ENCODE measurements at places on chromosomes 5 and 9.
A peak's percentile ranks its signal among the peaks of the same experiment; 100 is the strongest.

GRCh38 chr9:127177231-127177630 is 54.8 kb upstream of the ANGPTL2 start:
- DNase-seq = no peak

DNA sequence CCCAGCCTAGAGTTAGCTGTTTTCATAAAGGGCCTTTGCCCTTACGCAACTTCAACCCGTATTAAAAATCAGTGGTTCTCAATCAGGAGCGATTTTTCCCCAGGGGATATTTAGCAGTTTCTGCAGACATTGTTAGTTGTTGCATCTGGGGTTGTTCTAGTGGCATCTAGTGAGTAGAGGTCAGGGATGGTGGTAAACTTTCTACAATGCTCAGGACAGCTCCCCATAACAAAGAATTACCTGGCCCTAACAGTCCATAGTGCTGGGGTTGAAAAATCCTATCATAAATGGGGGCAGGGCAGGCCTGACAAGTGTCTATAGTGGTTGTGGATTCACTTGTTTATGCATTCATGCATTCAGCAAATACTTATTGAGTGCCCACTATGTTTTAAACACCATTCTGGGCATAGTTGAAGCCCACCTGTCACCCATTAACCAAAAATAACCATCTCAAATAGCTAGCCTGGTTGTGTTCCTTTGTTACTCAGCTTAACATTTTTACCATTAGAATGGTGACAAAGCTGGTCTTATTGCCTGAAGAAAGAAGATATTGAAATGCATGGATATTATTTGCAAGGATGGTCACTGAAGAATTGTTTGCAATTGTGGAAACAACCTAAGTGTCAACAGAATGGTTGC is 15.9 kb upstream of the FGF1 start:
- DNase-seq = no peak

- DNase-seq = no peak
Observed at GRCh38 chr9:68706363-68707201, 1.5 kb downstream of the PIP5K1B start.

GRCh38 chr9:11275158-11275695 is 662.4 kb upstream of the PTPRD start:
- DNase-seq = no peak

DNA sequence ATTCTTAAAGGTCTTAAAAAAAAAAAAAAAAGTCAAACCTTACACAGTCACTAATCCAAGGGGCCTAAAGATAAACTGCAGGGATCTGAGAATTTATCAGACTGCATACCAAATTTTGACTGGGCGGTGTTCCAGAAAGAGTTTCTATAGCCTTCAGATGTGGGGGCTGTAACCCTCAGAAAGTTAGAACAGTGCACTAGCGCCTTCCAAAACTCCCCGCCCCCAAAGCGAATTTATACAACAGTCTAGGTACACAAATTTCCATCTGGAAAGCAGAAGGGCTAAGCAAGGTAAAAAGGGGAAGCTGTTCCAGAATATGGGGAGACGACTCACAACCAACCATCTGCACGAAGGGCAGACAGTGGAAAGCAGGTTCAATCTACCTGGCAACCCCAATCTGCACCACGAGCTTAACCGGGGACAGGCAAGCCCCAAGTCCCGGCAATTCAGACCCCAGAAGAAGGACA is 813 bp downstream of the ERMP1 start:
- DNase-seq = no peak

- DNase-seq = no peak
Observed at GRCh38 chr5:180271221-180271620, 20.7 kb downstream of the MAPK9 start.

- peak; percentile 26 for DNase-seq
Observed at GRCh38 chr9:82031538-82032280, 43.1 kb downstream of the SPATA31D1 start.

DNA sequence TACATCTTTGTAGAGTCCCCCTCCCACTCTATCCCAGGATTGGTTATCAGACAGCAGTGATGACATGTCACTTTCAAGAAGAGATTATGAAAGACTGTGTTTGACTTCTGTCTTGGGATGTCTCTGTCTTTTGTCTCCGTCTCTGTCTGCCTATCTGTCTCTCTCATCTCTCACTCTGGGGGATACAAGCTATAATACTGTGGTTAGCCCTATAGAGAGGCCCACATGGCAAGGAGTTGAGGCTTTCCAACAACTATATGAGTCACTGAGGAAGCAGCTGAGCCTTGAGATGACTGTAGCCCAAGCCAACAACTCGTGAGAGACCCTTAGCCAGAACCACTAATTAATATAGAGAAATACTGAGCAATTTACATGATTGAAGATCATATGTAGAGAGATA is 284.8 kb downstream of the PDE4D start:
- peak; percentile 71 for DNase-seq

- DNase-seq = no peak
Observed at GRCh38 chr9:38368731-38369130, 23.8 kb upstream of the ALDH1B1 start.

- no peak for DNase-seq
Observed at GRCh38 chr5:60961685-60962084, 16.7 kb downstream of the NDUFAF2 start.

DNA sequence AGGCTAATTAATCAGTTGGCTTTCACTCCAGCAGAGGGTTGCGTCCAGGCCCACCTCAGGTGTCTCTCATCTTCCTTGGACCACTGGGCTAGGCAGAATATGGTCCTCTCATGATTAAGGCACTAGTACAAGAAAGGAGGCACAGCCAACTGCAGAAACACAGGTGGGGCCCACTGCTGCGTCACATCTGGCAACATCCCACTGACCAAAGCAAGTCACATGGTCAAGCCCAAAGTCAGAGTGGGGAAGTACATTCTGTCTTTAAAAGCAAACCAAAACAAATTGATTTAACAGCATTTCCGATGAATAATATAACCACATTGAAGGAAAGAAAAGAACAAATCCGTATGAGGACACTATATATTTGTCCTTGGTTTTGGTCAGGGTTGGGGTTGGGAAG is 28.0 kb upstream of the UBTD2 start:
- DNase-seq = no peak

- DNase-seq = no peak
Observed at GRCh38 chr5:173864126-173865050, 23.8 kb upstream of the CPEB4 start.

GRCh38 chr5:29161399-29162291 is 2031.8 kb upstream of the CDH6 start:
- no peak for DNase-seq

DNA sequence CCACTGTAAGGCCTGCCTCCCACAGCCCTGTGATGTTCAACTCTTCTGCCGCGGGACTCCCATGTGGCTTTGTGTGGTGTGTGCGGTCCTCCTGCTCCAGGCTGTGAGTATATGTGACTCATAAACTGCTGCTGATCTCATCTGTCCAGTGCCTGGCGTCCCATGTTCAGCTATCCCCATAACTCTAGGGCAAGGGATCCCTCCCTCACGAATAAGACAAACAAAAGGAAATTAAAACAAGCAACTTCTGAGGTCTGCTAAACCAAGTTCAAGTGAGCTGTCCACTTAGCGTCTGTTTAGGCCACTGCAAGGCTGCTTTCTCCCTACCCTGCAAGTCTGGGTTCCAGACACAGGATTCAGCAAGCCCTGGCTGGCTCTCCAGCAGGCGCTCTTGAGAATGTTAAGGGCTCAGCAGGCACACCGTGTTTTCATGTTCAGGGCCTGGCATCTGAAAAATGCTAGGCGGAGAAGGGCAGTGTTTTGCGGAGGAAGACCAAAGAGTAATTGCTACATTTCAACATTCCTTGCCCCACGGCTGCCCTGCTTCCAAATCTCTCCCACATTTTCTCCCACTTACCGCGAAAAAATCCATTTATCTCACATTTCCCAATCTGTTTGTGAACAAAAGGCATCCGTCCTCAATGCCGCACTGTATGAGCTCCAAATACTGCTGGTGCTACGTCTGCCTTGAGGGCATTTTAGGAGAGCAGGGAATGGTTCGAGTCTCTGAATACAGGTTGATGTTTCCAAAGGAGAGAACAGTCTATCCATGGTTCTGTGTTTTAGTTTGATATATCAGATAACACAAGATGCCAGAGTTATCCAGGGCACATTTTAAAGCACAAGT is 280.2 kb downstream of the SEMA5A start:
- peak; percentile 95 for DNase-seq

DNA sequence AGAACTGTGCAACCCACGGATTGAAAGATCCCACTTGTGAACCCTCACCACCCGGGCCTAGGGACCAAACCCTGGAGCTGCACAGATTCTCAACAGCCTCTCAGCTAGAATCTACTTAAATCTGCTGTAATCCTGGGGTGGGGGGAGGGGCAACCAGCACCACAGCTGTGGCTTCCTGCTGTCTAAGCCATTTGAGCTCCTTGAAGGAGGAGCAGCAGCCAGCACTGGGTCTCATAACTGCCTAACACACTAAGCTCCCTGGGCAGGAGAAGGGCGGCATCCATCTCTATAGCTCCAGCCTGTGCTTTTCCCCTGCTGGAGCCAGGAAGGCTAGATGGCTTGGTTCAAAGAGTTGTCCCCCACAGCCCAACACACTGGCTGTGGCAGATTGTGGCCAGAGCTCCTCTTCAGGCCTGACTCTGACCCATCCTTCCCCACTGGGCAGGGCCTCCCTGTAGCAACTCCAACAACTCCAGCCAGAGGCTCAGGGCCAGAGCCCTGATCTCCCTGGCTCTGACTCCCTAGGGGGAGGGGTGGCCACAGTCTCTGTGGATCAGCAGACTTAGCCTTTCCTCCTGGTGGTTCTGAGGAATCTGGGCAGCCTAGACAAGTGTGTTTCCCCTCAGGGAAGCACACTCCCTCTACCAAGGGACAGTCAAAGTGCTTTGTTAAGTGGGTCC is 72.0 kb upstream of the C9orf72 start:
- no peak for DNase-seq

- DNase-seq = no peak
Observed at GRCh38 chr9:20330688-20331087, 291.6 kb downstream of the MLLT3 start.

DNA sequence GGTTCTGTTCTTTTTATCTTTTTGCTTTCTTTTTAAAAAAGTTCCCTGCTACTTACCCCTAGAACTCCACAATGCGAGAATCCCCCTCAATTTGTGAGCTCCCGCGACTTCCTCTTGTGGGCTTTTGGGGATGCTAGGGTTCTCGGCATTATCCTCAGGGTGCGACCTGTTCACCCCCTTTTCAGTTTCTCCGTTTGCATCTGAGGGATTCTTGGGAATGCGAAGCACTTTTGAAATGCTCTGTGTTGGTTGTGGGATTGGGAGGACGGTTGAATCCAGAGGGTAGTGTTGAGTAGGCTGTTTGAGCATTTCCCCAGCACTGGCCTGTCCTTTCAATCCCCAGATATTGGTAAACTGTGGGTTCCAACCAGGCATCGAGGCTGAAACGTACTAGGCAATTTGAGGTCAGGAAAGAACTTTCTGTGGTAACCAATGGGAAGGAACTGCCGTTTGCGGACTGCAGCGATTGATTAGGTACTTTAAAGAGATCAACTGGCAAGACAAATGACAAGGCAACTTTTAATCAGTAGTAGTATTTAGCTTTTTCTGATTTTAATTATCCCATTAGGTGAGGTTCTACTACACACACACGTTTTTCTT is 415 bp downstream of the XRCC4 start:
- peak; percentile 58 for DNase-seq

DNA sequence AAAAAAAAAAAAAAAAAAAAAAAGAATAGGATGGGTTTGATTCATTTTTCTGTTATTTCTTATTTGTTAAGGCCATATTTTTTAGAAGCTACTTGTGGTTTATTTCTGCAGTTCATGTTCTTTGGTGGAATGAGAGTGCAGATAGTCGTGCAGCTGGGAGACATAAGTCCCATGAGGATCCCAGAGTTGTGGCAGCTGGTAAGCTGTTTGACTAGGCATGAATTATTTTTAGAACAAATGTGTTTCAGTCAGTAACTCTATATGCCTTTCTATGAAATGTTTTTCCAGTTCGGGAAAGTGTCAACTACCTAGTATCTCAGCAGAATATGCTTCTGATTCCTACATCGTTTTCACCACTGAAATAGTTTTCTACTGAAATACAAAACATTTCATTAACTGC is 5.0 kb upstream of the NIPSNAP3B start:
- DNase-seq = no peak

GRCh38 chr9:29322240-29322639 is 1749.0 kb upstream of the C9orf72 start:
- no peak for DNase-seq

DNA sequence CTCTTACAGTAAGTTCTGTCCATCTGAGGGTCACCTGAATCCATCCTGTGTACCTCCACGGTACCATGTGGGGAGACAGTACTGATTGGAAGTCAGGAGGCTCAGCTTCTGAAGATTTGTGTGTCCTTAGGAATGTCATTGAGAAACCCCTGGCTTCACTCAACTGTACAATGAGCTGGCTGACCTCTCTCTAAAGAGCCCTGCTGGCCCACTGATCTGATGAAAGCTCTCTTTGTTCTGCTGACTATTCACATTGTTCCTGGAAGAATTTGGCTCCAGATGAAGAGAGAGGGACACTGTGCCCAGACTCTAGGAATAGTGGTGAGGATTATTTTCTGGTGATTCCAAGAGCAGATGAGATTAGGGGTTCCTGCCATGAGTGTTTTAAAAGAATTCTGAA is 141.2 kb downstream of the LURAP1L start:
- no peak for DNase-seq

- no peak for DNase-seq
Observed at GRCh38 chr9:121691890-121692289, 40.5 kb downstream of the DAB2IP start.

- DNase-seq = no peak
Observed at GRCh38 chr5:147017621-147018020, 139.1 kb upstream of the PPP2R2B start.

DNA sequence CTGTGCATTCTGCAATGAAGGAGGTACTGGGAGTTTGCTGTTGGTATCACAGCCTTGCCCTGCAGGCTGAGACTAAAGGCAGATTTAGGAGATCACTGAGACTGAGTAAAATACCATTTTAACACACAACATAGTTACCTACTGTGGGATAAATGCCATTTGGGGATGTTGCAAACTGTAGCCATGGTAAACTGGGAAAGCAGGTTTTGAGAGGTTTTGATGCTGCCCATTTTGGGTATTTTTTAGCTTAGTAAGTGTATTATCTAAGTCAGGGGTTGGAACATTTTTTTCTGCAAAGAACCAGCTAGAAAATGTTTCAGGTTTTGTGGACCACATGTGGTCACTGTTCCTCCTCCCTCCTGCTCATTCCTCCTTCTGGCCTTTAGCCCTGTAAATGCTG is 108.9 kb downstream of the EHMT1 start:
- DNase-seq = no peak

DNA sequence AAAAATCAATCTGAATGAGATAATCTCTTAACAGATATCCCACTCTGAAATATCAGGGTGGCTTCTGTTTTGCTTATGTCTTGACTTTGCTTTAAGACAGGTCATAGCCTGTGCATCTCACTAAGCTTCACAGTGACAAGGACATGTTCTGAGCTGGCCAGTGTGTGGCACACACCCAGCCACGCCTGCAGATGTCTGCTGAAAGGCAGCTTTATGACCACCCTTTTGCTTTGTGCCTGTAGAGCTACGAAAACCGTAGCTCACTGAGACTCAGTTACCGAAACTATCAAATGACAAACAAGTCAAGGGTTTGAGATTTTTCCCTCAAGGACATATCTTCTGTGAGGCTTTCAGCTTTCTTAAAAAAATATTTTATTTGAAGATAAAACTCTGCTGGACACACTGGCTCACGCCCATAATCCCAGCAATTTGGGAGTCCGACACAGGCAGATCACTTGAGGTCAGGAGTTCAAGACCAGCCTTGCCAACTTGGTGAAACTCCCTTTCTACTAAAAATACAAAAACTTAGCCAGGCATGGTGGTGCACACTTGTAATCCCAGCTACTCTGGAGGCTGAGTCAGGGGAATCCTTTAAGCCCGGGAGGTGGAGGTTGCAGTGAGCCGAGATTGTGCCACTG is 233.2 kb downstream of the SPATA31A1 start:
- DNase-seq = no peak

GRCh38 chr9:110814159-110814558 is 145.6 kb downstream of the MUSK start:
- DNase-seq = peak; percentile 63

All from ELR (cell line).